Activated T-helper 17 cell treated with anti-CD3 and anti-CD28 coated beads, Interleukin-2, amount 50 U/mL, for 72 hours (primary cell): ENCODE measurements at places on chromosomes 1 and 21. TPM values are rescaled to one million over a fixed set of nuclear protein-coding genes. Genes with fewer than 3 reads are reported as not detected.

LCA5L gene
- not detected for total RNA-seq

NCAM2 gene
- not detected for total RNA-seq

SLC25A34 gene
- 1.6 TPM for total RNA-seq

OR6N2 gene
- not detected for total RNA-seq

LIPI gene
- total RNA-seq = not detected

FCGR3A gene
- total RNA-seq = not detected

MFSD2A gene
- total RNA-seq = 8.1 TPM

S1PR1 gene
- total RNA-seq = 147 TPM

OR2T33 gene
- total RNA-seq = not detected
